Kidney glomerular epithelial cell (primary cell): ENCODE measurements at places on chromosomes 16 and 17.

- no peak for DNase-seq
These were observed 2.2 kb downstream of the SP2 start for GRCh38 chr17:47898241-47898640.

DNA sequence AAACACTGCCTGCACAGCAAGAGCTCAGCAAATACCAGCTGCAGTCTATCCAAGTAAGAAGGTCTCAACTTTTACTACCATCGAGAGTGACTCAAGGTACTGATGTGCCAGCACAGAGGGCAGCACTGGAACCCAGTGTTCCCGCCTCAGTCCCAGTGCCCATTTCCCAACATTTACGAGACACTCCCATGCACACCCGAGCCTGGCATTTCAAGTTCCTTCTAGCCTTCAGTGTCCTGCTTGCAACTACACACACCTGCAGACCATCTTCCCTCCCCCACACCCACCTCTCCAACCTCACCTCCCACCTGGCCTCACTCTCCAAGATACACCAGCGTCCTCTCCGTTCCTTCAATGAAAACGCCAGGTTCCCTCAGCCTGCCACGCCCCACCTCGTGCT is 3.2 kb downstream of the KLHDC4 start:
- DNase-seq, result no peak

DNA sequence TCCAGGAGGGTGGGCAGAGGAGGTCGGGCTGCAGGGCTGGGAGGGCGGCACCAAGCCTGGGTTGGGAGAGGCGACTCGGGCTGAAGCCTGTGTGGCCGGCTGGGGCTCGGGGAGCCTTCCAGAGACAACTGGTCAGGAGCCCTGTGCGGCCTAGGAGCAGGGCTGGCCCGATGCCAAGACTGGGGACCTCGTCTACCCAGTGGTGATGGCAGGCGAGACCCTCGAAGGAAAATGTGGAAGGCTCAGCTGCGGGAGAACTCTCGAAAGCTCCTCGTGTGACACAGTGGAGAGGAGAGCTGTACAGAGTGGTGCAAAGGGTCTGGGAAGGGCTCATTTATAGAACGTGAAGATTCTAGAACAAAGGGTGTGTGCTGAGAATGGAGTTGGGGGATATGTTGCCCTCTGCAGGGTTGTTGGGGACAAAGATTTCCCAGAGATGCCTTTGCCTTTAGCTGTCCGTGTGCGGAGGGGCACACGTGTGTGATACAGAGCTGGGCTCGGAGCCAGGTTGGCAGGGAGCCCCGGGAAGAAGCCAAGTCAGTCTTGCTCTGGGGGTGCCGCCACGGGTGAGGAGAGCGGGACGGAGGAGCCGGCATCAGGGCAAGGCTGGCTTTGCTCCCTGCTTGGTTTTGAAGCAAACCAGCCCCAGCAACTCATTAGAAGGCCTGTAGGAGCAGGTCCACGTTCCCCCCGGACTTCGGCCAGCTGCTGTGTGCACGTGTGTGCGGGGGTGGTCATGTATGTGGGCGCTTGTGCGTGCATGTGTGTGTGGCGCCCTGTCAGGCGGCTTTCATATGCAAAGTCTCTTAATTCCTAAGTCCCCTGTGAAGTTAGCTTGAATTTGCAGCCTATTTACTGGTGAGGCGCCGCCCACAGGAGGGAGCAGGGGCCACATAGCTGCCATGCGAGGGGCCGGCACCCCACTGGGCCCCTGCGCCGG is 132.4 kb upstream of the CHMP6 start:
- peak; percentile 29 for DNase-seq

DNA sequence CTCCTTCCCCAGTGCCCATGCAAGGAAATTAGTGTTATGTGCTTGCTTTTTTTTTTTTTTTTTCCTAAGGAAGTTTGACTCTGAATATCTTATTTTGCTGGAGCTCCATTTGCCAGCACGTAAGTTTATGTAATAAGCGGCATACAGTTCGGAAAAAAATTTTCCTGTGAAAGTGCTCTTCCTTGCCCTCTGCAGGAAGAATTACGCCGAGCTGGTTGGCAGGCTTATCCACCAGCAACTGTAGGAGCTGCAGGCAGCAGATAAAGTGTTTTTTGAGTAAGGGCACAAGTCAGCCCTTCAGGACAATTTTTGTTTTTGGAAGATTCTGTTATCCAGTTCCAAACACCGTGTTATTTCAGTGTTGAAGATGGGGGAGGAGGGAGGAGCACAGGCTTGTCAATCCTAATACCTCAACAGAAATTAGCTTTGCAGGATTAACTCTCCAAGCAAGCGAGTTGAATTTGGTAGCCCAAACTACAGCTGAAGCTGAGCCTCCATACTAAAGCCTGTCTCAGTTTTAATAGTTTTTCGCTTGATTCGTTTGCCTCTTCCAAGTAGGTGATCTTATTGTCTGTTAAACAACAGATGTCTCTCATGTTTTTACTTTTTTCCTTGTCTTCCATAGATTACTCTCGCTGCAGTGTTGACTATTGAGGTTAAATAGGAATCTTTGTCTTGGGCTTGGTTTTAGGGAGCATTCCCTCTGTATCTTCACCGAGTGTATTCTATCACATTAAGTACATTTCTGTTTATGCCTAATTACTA is 1.1 kb downstream of the SPECC1 start:
- peak; percentile 58 for DNase-seq

- DNase-seq, result no peak
These were observed 12.1 kb downstream of the ATP2C2 start for GRCh38 chr16:84380405-84380804.

DNA sequence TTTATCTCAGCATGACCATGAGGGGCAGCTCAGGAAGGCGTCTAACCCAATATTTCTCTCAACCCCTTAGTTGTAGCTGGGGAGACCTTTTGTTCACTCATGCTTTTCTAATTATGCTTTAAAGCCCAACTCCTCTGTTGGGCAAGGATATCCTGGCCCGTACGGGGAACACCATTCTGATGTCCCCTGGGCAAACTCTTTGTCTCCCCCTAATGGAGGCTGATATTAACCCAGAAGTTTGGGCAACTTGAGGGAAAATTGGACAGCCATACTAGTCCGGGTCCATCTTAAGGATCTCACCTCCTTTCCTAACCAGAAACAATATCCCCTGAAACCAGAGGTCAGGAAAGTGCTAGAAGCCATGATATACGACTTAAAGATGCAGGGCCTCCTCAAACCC is 143.7 kb upstream of the COX10 start:
- no peak for DNase-seq

DNA sequence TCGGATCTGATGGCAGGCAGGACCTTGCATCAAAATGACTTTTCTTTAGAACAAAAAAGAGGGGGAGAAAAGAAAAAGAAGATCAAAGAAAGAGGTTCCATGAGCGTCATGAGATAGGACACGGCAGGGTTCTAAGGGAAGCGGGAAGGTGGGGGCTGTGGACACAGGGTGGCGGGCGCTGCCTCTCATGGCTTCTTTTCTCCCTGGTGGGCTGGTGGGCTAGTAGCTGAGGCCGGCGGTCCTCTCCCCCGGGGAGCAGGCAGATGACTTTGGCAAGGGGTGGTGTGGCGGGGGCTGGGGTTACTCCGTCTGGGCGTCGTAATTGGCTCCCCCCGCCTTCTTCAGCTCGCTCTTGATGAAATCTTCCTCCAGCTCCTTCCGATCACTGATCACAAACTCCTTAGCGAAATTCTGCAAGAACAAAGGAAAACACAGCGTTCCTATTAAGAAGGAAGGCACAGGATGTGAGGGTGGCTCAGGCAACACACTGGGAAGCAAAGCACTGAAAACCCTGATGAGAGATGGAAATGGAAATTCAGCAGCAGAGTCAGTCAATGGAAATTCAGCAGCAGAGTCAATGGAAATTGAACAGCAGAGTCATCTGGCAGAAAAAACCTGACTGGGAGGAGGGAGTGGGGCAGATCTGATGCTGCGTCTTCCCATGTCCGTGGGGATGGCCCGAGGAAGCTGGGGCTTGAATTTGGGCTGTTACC is 51.2 kb downstream of the COTL1 start:
- no peak for DNase-seq

DNA sequence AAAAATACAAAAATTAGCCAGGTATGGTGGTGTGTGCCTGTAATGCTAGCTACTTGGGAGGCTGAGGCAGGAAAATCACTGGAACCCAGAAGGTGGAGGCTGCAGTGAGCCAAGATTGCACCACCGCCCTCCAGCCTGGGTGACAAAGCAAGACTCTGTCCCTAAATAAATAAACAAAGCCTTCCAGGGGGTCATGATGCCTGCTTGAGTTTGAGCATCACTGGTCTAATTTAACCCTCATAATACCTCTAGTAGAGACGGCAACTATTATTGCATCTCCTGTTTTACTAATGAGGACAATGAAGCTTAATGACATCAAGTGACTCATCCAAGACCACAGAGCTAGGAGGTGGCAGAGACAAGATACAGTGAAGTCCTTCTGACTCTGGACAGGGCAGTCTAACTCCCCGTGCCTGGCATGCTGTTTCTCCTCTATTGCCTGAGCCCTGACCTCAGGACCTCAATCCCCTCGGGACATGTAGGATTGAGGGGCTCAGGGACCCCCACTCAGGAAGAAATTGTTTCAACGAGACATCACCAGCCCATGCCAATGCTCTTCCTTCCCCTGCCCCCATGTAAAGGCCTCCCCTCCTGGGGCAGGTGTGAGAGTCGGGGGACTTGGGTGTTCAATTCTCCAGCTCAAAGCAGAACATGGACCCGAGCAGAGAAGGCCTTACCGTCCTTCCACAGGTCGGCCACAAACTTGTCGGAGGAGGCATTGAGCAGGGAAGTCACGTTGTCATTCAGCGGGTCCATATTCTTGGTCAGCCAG is 102.9 kb downstream of the NDE1 start:
- DNase-seq, result no peak

GRCh38 chr17:8916466-8916865 is 49.0 kb upstream of the PIK3R6 start:
- DNase-seq, result no peak

DNA sequence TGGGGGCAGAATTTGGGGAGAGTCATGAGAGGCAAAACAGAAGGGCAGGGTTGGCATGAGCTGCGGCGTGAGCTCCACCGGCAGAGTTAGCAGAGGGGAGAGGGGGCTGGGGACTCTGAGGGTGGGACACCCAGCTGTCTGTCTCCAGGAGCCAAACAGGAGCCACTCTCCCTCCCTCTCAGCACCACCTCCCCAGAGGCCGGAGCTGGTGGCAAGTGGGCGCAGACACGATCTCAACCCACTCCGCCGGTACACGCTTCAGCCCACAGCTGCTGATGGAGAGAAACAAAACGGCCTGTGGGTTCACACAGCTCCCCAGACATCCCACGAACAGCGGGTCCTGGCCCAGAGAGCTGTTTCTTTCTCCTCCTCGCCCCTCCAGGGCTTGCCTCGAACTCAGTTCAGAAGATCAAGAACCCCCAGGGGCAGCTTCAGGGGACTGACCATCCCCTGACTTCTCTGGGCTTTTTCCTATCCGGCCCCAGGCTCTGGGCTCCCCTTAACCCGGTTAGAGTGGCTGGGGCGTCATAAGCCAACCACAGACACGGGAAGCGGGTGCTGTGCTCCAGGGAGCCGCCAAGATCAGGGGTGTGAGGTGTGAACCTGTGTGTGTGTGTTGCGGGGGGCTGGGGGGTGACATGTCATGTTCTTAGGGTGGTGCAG is 7.6 kb downstream of the RHBDF2 start:
- no peak for DNase-seq

- DNase-seq, result no peak
These were observed 66.6 kb downstream of the SIAH1 start for GRCh38 chr16:48318630-48319029.

GRCh38 chr16:87628246-87628923 is 26.1 kb downstream of the JPH3 start:
- no peak for DNase-seq

DNA sequence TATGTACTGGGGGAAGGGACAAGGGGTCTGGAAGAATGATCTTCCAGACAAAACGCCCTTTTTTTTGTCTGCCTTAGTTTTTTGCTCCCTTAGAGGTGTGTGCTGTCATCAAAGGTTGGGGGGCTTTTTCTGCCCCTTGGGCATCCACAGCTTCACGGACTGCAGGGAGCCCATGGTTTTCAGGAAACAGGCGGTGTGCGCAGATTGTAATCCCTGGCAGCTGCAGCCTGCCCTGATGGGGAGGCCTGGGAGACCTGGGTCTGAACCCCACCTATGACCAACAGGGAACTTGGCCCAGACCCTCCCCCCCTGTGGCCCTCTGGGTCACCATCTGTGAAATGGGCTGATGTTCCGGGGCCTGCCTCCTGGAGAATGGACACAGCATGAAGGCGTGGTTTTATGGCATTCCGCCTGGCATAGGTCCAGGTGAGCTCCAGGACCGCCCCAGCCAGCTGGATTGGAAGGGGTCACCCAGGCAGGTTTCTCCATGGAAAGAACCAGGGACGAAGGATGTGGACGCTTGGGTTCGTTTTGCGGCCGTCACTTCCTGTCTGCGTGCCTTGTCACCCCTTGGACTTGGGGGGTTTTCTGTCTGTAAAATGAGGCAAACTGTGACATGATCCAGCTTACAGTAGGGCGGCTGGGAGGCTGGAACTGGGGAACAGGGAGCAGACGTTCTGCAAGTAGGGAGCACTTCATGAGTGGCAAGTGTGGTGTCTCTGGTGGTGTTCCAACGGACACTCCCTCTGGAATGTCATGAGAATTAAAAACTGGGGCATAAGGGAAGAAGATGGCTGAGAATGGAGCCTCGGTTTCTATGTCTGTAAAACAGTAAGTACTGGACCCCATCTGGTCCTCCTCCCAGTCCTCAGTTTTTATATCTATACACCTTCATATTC is 1.5 kb downstream of the CPNE2 start:
- DNase-seq, result no peak

DNA sequence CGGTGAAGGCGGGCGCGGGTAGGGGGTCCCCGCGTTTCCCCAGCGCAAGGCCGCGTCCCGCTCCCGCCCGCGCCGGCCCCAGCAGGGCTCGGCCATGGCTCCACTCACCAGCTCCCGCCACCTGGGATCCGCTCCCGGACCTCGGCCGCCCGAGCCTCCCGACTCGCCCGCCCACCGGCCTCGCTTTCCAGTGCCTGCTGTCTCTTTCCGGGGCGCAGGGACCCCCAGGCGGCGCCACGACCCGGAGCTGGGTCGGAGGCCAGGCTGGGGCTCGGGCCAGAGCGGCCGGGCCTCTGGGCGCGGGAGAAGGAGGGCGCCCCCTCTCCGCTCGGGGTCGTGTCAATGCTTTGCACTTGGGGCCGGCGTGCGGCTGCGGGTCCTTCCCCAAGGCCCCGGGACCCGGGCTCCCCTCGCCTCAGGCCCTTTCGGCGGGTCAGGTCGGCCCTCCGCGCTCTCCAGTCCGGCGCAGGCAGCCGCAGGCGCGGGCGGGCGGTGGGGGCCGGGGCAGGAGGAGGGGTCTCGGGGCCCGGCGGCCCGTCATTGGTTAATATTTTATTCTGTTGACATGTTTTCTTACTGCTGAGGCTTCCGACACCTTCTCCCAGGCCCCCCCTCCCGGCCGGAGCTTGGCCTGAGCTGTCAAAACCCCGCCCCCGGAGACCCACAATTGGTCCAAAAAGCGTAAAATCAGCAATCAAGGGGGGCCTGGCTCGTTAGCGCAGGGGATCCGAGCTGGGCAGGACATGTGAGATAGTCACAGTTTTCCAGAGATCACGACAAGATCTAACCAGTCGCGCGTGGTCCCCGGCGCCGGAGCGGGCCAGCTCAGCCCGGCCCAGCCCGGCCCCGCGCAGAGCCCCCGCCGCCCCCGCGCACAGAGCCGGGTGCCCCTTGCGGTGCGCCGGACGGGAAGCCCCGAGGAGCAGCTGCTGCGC is at the start of gene TBX2:
TSS of gene TBX2 (plus strand) at position 713 of the 935 bp plus-strand sequence. CDS start 334 bp downstream, outside the sequence.
- DNase-seq, result peak; percentile 76
